SHP77 treated with DMSO at 0.1 percent for 48 hours (cell line): ENCODE measurements at places on chromosomes 2 and 18.

DNA sequence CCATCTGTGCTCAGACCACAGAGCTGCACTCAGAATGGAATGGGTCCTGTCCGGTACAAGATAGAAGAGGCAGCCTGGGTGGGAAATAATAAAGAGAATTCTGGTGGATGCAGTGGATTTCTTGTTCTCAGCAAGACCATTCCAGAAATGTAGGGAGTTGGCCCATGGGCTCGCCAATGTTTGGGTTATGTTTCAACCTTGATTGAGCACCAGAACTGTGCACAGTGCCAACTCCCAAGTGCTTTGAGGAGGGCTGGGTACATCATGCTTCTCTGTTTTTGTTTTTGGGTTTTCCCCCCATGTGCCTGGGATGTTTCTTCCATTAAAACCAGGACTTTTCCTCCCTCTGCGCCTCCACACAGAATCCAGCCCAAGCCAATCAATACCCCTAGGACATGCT lies 304.1 kb downstream of the TNS1 start:
- no peak for DNase-seq

DNA sequence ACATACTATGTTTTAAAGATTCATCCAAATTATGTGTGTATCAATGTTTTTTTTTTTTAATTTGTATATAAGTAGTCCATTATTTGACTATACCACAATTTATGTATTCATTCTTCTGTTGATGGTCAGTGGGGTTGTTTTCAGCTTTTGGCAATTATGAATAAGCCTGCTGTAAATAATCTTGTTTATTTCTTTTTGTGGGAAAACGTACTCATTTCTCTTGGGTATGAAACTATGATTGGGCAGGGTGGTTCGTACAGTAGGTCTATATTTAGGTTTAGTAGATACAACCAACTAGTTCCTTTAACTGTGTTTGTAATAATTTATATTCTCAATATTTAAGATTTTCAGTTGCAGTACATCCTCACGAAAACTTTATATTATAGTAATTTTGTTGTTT lies 329.2 kb downstream of the LPIN1 start:
- DNase-seq: no peak

DNA sequence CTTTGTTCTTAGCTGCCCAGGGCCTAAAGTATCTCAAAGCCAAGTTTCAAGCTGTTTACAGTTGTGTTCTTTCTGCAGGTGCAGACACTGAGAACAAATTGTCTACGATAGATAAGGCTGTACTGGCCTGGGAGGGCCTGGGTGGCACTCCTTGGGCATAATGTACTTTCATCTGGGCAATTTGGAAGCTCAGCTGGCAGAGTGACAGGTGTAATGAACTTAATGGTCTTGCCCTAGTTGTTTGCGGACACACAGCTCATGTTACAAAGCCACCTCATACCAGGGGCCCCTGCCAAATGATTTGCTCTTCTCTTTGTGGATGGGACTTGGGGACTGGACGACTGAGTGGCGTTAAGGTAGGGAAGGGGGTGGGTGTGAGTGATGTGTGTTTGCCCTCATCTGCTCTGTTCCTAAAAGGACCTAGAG lies 4.3 kb downstream of the LDLRAD4 start:
- DNase-seq: peak; percentile 80

DNA sequence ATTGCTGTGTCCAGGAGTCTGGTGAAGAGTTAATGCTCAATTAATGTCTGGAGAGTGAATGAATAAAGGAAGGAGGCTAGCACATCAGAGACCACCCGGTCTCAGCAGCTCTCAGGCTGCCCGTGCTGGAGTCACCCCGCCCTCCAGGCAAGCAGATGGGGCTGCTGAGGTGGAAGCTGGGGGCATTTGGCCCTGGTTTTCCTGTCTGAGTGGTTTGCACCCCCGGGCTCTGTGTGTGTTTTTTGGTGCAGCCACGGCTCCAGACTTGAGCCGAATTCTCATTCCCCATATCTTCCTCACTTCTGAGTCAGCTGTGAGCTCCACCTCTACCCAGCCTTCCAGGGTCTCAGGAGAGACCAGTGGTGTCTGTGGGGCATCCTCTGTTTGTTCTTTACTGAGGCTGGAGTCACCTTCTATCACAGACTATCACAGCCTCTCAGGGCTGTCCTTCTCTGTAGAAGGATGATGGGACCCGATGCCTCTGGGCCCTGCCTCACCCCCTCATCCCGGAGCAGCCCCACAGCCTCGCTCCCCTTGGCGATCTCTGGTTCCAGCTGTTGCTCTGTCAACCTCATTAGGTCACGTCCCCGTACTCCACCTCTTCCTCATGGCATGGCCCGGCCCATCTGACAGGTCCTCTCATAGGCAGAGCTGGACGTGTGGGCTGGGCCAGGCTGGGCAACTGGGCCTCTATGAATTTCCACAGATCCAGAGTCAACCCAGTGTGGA lies 60.8 kb downstream of the HS1BP3 start:
- DNase-seq: no peak

- DNase-seq: no peak
Observed at GRCh38 chr2:44101246-44101645, 67.4 kb upstream of the PPM1B start.

GRCh38 chr2:65275141-65275915 lies 47.7 kb downstream of the ACTR2 start:
- DNase-seq: no peak

GRCh38 chr2:120748310-120748709 lies 12.6 kb downstream of the GLI2 start:
- no peak for DNase-seq

DNA sequence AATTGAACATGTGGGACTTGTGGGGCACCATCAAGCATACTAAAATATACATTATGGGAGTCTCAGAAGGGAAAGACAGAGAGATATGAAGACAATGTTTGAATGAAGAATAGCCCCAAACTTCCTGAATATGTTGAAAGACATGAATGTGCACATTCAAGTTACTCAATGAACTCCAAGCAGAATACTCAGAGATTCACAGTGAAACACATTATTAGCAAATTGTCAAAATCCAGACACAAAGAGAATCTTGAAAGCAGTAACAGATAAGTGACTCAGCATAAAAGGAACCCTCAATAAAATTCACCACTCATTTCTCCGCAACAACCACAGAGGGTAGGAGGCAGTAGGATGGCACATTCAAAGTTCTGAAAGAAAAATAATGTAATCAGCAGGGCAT lies 8.8 kb downstream of the C2orf92 start:
- no peak for DNase-seq

DNA sequence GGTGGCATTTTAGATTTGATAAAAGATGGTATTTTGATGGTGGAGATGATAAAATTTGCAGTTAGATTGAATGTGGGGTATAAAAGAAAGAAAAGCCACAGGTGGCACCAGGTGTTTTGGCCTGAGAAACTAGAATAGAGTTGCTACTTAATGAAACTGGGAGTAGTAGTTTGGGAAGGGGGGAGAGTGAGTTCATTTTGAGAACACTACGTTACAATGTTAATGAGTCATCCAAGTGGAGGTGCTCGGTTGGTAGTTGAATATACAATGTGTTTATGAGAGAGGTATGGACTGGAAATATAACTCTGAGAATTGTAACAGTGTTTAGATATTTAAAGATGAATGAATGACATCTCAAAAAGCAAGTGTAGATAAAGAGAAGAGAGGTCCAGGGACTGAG lies 26.4 kb downstream of the EPG5 start:
- no peak for DNase-seq

- DNase-seq: no peak
Observed at GRCh38 chr2:205411558-205411957, 270.7 kb upstream of the NRP2 start.

DNA sequence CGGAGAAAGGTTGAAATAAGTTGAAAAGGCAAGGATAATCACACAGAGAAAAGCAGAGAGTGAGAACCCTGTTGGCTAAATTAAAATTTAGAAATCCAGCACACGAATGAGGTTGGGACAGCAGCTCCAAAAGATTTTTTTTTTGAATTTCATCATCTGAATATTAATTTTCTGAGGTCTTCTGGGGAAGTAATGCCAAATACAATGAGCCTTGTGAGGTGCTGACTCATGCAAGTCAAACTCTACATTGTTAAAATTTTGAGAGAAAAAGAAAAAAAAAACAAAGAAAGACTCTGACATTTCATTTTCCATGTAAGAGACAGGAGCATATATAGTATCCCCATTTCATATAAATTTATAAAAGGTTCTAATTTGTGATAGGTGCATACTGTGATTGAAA lies 614.2 kb upstream of the CDH2 start:
- no peak for DNase-seq

- DNase-seq: peak; percentile 29
Observed at GRCh38 chr18:12659904-12660605, 2.1 kb upstream of the SPIRE1 start.

DNA sequence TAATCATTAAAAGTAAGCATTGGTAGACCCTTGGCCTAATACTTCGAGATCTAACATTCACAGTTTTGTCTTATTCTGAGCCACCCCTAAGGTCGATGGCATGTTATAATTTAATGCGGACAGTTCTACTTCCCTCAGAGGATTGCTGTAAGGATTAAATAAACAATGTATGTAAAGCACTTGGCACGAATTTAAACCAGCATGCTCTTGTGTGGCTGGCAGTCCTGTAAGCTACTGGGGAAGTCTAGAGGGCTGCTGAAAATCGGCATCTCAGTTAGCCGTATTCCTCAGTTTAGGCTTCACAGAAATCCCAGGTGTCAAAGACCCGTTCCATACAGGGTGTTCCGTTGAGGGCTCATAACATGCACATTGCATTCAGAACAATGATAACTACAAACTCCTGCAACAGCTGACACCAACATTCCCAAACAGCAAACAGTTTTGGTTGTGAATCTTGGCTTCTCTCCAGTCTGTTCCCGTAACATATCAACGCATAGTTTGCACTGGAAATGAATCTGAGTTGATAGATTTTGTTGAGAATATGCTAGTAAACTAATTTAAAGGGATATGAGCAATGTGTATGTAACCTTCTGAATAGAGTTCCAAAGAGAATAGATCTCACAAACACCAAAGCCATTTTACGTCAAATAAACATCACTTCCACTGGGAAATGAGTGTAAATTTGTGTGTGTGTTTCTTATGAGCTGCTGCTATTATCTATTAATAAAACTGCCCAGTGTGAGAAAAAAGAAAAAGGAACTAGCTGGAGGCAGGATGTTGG lies 52.2 kb upstream of the ACKR3 start:
- peak; percentile 32 for DNase-seq

DNA sequence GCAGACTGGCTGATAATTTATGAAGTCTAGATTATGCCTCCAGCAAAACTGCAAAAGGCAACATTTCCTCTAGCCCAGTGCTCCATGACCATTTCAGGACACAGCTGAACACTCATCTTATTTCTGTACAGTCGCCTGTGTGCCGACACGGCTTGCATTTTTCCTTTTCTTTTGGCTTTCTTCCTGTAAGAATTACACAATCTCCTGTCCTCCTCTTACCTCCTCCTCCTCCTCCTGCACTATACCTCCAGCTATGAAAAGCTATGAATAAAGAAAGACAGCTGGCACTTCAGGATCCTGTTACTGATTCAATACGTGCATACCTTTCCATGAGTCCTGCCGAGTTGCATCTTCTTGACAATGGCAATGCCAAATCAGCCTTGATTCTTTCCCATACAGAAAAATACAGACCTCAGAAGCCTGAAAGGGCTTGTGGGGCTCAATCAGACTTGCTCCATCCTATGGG lies 32.2 kb upstream of the TRIB2 start:
- DNase-seq: no peak

DNA sequence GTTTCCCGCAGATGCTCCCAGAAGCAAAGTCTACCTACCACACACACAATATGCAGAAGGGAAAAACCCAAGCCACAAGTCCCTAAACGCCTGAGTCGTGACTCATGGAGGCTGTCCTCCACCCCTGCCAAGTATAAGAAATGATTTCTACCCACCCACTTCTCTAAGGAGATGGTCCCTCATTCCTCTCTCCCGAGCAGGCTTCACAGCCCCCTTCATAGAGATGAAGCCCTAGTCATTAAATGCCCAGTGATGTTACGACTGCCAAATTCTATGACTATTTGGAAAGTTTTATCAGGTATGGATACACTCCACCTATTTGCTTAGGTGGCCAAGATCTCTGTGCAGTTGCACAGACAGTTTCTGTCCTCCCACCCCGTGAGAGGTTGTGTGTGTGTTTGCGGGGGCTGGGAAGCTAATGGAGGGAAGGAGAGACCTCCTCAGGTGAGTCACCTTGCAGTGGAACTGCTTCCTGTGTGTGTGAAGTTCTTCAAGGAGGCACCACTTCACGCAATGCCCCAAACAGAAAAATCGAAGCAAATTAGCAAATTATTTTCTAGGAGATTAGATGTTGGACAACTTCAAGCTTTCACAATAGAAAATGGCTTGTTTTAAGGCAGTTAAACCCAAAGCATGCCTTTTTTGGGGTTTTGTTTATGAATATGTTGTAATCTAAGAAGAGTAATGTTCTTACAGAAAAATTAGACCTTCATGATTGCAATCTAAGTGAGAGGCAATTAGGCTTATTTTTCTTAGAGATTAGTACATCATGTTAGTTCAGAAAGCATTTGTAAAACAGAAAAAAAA lies 175.2 kb downstream of the TGIF1 start:
- DNase-seq: no peak

- DNase-seq: peak; percentile 47
Observed at GRCh38 chr18:76528477-76529432, 33.7 kb upstream of the ZNF516 start.

- DNase-seq: no peak
Observed at GRCh38 chr2:68044099-68044498, 18.7 kb downstream of the C1D start.

DNA sequence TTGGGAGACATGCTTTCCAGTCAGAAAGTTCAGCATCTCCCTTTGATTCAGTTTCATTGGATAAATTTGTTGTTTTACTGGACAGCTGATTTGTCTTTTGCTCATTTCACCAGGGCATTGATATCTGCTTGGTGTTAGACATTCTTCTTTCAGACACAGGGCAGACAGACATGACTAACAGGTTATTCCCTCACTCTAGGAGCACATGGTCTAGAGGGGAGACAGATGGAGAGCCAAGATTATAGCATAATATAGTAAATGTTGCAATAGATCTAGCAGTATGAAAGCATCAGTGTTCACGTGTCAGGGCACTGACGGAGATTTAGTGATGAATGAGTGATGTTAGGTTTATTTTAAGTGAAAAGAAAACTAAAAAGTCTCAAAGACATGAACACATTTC lies 187.0 kb upstream of the CYRIA start:
- no peak for DNase-seq

- no peak for DNase-seq
Observed at GRCh38 chr2:79929624-79930023, 374.9 kb downstream of the LRRTM1 start.

- no peak for DNase-seq
Observed at GRCh38 chr2:136653861-136654260, 111.5 kb upstream of the THSD7B start.
